ENCODE measurements at places on chromosomes 7 and 10.

DNA sequence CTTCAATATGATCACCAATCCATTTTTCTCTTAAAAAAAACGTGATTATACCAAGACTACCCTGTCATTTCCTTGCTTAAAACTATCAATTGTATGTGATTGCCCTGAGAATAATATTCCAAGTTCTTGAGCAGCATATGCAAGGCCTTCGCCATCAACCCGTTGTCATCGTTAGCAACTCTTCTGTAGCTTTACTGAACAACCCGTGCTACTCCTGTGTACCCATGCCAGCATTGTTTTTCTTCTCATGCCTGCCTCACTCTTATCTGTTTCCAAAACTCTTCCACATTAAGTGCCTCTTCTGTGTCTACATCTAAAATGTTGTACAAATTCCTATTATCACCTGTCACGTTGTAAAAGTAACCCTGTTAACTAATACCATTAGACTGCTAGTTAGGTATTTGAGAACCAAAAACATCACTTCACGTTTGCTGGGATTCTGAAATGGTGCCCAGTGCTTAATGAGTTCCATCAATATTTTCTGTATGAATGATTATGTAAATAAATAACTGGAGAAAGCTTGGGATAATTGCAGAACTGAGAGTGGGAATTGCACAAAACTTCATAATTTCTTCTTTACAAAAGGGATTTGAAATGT lies 10.5 kb downstream of the CAV2 start:
- no peak for DNase-seq

DNA sequence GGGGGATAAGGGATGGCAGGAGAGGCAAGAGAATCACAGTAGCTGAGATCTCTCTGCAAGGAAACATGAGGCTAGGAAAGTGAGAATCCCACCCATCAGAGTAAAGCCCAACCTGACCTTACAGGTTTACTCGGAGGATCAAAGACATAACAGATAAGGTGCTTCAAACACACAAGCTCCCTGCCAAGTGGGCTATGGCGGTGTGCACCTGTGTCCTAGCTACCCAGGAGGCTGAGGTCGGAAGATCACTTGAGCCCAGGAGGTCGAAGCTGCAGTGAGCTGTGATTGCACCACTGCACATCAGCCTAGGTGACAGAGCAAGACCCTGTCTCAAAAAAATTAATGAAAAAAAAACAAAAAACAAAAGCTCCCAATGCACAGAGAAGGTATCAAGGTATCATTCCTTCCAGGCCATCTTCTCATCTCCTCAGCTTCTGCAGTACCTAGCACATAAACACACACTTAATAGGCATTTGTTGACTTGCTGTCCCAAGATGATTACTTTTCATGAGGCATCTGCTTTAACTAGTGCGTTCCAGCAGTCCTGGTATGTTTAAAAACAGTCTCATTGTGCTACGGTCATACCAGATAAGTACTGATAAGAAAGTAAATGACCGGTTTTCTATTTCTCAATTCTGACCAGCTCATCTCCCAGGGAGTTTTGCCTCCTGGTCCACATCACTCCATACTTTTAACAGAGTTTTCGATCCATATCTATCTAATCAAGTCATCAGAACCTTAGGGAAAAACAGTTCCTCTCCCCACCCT lies 13.3 kb downstream of the GNA12 start:
- DNase-seq: no peak

GRCh38 chr10:24414597-24414996 lies 205.7 kb downstream of the KIAA1217 start:
- no peak for DNase-seq

DNA sequence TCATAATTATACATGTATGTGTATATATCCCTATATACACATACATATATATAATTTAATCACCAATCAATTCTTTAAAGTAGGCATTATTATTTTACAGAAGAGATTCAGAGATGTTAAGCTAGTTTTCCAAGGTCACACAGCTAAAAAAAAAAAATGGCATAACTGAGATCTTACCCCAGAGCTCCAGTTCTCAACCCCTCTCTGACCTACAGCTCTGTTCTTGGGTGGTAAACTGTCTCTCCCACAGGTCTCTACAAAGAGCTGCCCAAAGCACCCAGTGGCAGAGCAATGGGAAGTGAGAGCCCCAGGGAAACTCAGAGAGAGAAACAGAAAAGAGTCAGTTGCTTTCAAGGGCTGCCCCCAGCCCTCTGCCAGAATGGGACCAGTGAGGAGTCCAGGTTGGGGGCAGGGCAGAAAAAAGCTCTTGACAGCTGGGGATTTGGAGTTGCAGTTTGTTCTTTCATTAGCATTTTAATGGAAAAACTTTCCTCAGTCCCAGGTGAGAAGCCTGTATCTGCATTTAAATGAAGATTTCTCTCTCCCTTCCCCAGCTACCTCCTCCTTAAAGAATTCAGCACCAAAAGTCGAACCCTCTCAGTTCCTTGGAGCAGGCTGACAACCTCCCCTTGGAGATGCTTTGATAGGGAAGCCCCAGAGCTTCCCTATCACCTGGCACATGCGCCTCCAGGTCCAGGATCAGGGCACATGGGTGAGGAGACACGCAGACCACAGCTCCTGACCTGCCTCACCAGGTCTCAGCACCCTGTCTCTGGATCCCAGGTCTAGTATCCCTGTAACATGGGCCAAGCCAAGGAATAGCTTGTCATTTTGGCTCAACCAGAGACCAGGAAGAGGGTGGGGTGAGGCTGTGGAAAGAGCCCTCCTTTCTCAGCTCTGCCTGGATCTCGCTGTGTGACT lies 388.1 kb downstream of the PLXNA4 start:
- no peak for DNase-seq

DNA sequence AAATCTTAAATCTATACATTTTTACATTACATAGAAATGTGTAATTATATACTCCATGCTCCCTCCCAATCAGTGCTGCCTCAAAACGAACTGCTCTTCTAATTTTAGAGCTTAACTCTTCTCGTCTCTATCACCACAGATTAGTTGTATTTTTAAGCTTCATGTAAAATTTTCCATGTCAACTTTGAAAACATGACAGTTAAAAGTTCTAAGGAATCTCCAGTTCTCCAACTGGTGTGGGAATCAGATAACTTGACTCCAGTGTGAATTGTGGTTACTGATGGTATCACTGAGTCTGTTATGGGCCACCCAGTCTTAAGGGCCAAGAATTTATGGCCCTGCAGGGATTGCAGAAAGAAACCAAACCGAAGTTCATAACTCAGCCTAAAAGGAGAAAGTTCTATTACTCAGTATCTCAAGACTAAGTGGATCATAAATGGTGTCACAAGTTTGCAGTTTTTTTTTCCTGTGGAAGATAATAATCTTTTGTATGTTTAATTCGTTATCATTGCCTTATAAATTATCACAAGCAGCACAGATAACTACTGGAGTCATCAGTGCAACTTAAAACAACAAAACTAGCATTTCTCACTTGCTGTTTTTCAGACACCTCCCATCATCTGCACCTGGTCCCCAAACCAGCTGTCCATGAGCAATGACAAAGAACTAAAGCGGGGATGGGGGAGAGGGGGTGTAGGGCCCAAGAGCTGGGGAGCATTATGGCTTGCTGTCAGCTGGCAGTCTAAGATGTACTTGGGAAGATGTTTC lies 31.5 kb upstream of the KMT2E start:
- no peak for DNase-seq

DNA sequence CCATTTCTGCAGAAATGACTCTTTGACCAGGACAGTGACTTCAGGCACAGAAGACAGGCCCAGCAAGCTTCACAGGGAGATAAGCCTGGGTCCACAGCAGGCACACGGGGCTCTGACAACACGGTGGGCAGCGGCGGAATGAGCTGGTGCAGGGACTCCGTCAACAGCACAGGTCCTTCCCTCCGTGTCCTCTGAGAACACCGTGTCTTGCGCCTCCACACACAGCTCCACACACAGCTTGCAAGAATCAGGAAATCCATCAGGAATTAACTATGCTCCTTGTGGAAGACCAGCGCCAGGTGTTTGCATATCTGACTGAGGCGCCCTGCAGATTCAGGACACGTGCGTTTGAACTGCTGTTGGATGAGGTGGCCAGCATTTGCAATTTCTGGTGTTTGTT lies 39.6 kb downstream of the TCERG1L start:
- DNase-seq: no peak

DNA sequence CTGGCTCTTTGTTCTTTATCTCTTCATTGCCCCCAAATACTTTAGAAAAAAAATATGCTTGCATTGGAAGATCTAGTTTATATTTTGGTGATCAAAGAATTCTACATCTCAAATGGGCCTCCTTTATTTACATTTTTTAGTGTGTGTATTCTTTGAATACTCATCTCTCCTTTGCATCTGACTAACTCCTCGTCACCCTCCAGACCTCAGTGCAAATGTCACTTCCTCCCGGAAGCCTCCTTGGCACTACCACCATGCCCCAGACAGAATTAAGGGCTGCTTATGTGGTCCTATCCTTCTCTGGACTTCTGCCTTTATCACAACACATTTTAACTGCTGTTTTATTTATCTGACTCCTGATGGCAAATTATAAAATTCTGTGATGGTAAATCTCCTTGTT lies 52.0 kb upstream of the PPP1R3C start:
- no peak for DNase-seq

GRCh38 chr7:71372991-71373390 lies 241.0 kb downstream of the GALNT17 start:
- no peak for DNase-seq

GRCh38 chr7:74372511-74373111 lies 81.1 kb upstream of the GTF2IRD1 start:
- DNase-seq: no peak

DNA sequence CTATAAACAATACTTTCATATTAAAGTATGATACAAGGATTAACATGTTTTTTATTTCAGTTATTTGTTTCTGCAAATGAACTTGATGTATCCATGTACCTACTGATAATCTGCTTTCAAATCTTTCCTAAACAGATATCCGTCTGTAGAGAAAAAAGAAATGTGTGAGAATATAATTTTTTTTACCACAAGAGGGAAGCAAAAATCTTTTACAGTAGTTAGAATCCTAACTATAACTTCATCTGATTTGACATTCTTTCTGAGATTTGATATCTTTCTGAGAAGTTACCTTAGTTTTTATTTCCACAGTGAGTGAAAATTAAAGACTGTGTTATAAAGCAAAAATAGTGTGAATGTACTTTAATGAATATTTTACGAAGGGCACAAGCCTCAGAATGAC lies 203.9 kb upstream of the PCLO start:
- DNase-seq: no peak

DNA sequence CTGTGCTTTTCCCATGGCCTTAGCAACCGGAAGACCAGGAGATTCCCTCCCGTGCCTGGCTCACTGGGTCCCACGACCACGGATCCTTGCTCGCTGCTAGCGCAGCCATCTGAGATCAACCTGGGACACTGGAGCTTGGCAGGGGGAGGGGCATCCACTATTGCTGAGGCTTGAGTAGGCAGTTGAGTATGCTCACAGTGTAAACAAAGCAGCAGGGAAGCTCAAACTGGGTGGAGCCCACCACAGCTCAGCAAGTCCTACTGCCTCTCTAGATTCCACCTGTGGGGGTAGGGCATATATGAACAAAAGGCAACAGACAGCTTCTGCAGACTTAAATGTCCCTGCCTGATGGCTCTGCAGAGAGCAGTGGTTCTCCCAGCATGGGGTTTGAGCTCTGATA lies 697.0 kb downstream of the SORCS1 start:
- DNase-seq: no peak

- no peak for DNase-seq
These were observed 83.0 kb upstream of the ADRB1 start for GRCh38 chr10:113960617-113961181.

- no peak for DNase-seq
These were observed 479.5 kb downstream of the SDK1 start for GRCh38 chr7:3780525-3780924.

DNA sequence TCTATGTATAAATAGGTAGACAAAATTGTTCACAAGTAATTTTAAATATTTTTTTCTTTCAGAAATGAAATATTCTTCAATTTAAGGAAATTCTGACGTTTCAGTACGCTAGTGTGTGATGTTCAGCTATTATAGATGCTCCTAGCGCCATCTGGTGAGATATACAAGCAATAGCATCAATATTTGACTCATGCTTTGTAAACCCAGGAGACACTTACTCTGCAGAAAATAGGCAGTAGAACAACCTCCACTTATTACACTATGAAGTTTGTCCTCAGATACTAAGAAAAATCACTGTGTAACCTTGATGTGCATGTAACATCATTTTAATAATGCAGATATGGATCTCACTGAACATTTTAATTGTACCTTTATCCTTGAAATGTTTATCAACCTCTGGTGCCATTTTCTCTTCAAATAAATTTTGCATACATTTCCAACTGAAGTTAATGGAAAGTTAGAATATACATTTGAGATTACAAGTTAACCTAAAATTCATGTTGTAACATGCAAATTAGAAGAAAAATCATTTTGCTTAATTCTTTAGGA lies 151.5 kb upstream of the FAM3C start:
- no peak for DNase-seq

DNA sequence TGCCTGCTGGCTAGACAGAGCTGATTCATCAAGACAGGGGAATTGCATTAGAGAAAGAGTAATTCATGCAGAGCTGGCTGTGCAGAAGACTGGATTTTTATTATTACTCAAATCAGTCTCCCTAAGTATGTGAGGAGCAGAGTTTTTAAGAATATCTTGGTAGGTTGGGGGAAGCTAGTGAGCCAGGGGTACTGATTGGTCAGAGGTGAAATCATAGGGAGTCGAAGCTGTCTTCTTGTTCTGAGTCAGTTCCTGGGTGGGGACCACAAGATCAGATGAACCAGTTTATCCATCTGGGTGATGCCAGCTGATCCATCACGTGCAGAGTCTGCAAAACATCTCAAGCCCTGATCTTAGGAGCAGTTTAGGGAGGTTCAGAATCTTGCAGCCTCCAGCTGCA lies 39.8 kb downstream of the FOXI2 start:
- DNase-seq: no peak

- no peak for DNase-seq
These were observed 16.0 kb upstream of the CCNY start for GRCh38 chr10:35320341-35320740.

All from stimulated activated CD4-positive, alpha-beta T cell treated with anti-CD3 and anti-CD28 coated beads, Interleukin-12 subunit alpha, Interleukin-12 subunit beta, amount 100 ng/mL, for 4 hours (primary cell).